ENCODE measurements at places on chromosomes 2 and 18. TPM values are rescaled to one million over a fixed set of nuclear protein-coding genes. Genes with fewer than 3 reads are reported as not detected.

GRCh38 chr2:215500466-215500865 is 64.6 kb upstream of the FN1 start:
- no peaks in the 10 kb centered on the region for H3K4me1 ChIP-seq
- H3K27ac ChIP-seq, result no peak overlapping the region
- no peaks in the 10 kb centered on the region for H3K27me3 ChIP-seq
- DNase-seq, result no peak

- H3K27me3 ChIP-seq, result no peaks in the 10 kb centered on the region
- H3K4me3 ChIP-seq, result no peak overlapping the region
- no peak for DNase-seq
- H3K36me3 ChIP-seq, result no peaks in the 10 kb centered on the region
- H3K4me1 ChIP-seq, result peaks cover 5% of the 10 kb centered on the region
Observed at GRCh38 chr2:9573013-9573720, 17.5 kb upstream of the ADAM17 start.

The ST8SIA3 gene
- total RNA-seq, result 3.1 TPM

The NBEAL1 gene
- total RNA-seq, result 12.3 TPM

DNA sequence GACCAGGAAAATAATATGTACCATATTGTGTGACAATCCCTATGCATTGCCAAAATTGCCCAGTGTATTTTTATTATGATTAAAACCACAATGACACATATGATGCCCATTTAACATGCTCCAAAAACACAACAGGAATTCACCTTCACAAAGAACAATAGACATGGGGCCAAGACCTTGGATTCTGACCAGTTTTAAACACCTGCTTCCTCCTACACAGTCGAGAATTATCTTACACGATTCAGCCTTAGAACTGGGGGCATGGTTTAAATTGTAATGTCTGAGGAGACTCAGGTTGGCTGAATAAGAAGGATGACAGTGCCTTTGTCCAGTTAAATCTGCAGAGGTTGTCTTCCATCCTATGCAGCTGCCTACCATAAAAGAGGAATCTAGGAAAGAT is 212.7 kb downstream of the PLCL1 start:
- no peak for DNase-seq
- H3K4me1 ChIP-seq, result no peaks in the 10 kb centered on the region
- H3K36me3 ChIP-seq, result no peaks in the 10 kb centered on the region
- no peak overlapping the region for H3K4me3 ChIP-seq
- H3K27ac ChIP-seq, result no peak overlapping the region
- H3K27me3 ChIP-seq, result peaks cover 7% of the 10 kb centered on the region

DNA sequence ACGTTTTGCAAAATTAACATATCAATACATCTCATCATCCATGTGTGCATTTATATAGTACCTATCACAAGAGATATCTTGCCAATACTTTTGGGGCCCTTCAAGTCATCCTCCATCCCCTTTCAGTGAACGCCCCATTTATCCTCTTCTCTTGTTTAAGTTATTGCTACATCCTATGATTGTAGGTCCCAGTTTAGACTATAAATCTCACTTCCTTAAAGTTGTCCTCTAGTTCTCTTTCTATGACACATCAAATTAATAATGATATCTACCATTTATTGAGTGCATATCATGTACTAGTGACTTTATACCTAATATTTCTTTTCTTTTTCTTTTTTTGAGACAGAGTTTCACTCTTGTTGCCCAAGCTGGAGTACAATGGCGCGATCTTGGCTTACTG is 28.8 kb upstream of the FBXO11 start:
- no peaks in the 10 kb centered on the region for H3K27me3 ChIP-seq
- H3K4me1 ChIP-seq, result peaks cover 8% of the 10 kb centered on the region
- H3K27ac ChIP-seq, result no peak overlapping the region
- H3K36me3 ChIP-seq, result no peaks in the 10 kb centered on the region
- H3K4me3 ChIP-seq, result no peak overlapping the region

- H3K27ac ChIP-seq, result no peak overlapping the region
- no peak overlapping the region for H3K4me3 ChIP-seq
- peaks cover 3% of the 10 kb centered on the region for H3K36me3 ChIP-seq
- H3K27me3 ChIP-seq, result no peaks in the 10 kb centered on the region
- no peaks in the 10 kb centered on the region for H3K4me1 ChIP-seq
- DNase-seq, result no peak
Observed at GRCh38 chr2:209473930-209474419, 50.1 kb downstream of the MAP2 start.

GRCh38 chr2:143548032-143548431 is 418.8 kb downstream of the ARHGAP15 start:
- H3K27ac ChIP-seq, result no peak overlapping the region
- no peak overlapping the region for H3K4me3 ChIP-seq
- DNase-seq, result no peak
- peaks cover 10% of the 10 kb centered on the region for H3K4me1 ChIP-seq
- H3K36me3 ChIP-seq, result peaks cover 2% of the 10 kb centered on the region

DNA sequence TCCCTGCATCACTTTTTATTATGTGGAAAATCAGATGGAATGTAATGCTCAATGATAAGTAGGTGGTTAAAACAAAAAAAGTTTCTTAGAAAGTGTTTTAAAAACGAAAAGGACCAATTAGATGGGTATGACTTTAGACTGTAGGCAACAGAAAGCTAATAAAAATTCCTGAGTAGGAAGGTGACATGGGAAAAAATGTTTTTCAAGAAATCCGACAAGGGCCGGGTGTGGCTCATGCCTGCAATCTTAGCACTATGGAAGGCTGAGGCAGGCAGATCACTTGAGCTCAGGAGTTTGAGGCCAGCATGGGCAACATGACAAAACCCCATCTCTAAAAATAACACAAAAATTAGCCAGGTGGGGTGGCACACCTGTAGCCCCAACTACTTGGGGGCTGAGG is 126.1 kb downstream of the THADA start:
- no peak overlapping the region for H3K4me3 ChIP-seq
- no peak for DNase-seq
- H3K4me1 ChIP-seq, result peaks cover 13% of the 10 kb centered on the region
- H3K27ac ChIP-seq, result no peak overlapping the region

- no peak for DNase-seq
- no peak overlapping the region for H3K27ac ChIP-seq
- no peaks in the 10 kb centered on the region for H3K36me3 ChIP-seq
- no peaks in the 10 kb centered on the region for H3K27me3 ChIP-seq
- H3K4me3 ChIP-seq, result no peak overlapping the region
Observed at GRCh38 chr2:42196403-42197267, 27.5 kb downstream of the EML4 start.

DNA sequence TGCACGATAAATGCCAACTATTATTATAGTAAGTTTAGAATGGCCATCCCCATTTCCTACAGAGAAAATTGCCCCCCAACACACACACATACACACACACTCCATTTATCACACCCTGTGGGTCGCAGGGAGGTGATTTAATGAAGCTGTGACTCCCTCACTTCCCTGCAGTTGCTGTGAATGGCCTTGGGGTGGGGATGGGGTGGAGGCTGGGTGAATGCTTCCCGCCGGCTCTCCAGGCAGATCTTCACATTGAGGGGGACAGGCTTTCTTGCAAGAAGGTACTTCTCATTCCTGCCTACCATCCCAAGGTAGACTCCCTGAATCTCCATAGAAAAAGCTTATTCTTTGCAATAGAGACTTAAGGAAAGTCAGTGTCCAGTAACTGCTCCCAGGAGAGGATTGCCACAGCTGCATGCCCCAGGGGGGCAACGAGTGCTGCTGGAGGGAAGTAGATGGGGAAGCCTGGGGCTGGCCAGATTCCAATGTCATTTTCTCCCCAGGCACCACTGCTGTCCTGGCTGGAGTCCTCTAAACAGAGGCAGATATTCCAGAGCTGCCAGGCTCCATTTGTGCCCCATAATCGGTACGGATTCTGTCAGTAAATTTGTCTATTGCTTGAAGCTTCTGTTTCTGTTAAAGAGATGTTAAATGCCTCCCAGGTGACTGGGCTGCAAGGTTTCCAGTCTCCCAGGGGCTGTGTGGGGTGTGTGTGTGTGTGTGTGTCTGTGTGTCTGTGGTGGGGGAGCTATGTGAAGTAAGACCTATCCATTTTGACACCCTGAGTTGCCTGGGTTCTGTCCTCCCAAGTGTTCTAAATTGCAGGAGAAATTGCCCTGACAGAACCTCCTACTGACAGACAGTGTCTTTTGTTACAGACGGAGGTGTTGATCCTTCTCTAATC is 265.5 kb downstream of the SRBD1 start:
- H3K36me3 ChIP-seq, result no peaks in the 10 kb centered on the region
- peaks cover 17% of the 10 kb centered on the region for H3K4me1 ChIP-seq
- no peak for DNase-seq
- peaks cover 3% of the 10 kb centered on the region for H3K27me3 ChIP-seq

GRCh38 chr2:231364061-231364460 is 31.4 kb upstream of the B3GNT7 start:
- H3K4me1 ChIP-seq, result peaks cover 34% of the 10 kb centered on the region
- no peaks in the 10 kb centered on the region for H3K27me3 ChIP-seq
- H3K36me3 ChIP-seq, result peaks cover 5% of the 10 kb centered on the region
- H3K4me3 ChIP-seq, result no peak overlapping the region

The C2orf42 gene
- total RNA-seq, result 19.5 TPM

- H3K4me3 ChIP-seq, result no peak overlapping the region
- no peaks in the 10 kb centered on the region for H3K4me1 ChIP-seq
- H3K27ac ChIP-seq, result no peak overlapping the region
- DNase-seq, result no peak
- H3K36me3 ChIP-seq, result peaks cover 2% of the 10 kb centered on the region
Observed at GRCh38 chr2:169080250-169081069, 11.1 kb downstream of the DHRS9 start.

DNA sequence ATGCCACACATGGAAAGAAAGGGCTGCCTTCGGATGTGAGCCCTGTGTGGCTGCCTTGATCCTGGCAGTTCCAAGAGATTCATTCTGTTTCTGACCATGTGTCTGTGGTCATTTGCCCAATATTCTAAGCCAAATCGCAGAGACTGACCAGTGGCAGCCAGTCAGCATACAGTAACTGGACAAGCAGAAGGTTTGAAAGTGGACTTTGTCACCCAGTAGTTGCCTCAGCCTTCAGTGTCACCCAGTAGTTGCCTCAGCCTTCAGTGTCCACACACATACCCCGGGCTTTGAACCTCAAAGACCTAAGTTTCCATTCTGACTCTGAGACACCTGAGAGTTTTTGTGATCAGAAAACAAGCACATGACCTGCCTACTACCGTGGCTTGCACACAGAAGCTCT is 5.0 kb downstream of the RFX8 start:
- H3K4me3 ChIP-seq, result no peak overlapping the region
- no peak overlapping the region for H3K27ac ChIP-seq
- H3K36me3 ChIP-seq, result no peaks in the 10 kb centered on the region
- peaks cover 8% of the 10 kb centered on the region for H3K4me1 ChIP-seq
- peaks cover 11% of the 10 kb centered on the region for H3K27me3 ChIP-seq
- no peak for DNase-seq

The CABYR gene
- 9.5 TPM for total RNA-seq

DNA sequence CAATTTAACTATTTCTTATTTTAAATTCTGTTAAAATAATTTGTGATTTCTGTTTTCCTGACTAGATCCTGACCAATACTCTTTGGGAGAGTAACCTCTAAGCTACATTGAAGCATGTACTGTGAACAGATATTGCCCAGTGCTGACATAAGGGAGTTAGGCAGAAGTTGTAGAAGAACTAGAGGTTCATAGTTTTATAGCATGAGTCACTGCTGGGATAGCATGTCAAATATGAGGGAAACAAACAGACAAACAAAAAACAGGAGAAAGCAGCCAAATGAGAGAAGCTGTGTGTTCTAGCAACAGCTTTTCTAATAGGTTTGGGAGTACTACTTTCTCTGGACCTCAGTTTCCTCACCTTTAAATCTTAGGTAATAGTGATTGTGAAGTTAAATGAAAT is 72.4 kb downstream of the CERS6 start:
- H3K27ac ChIP-seq, result no peak overlapping the region
- H3K36me3 ChIP-seq, result peaks cover 2% of the 10 kb centered on the region
- H3K4me1 ChIP-seq, result peaks cover 25% of the 10 kb centered on the region
- H3K4me3 ChIP-seq, result no peak overlapping the region
- DNase-seq, result no peak
- H3K27me3 ChIP-seq, result no peaks in the 10 kb centered on the region

The PLEKHH2 gene
- 2.1 TPM for total RNA-seq

The UGT1A10 gene
- total RNA-seq, result not detected

DNA sequence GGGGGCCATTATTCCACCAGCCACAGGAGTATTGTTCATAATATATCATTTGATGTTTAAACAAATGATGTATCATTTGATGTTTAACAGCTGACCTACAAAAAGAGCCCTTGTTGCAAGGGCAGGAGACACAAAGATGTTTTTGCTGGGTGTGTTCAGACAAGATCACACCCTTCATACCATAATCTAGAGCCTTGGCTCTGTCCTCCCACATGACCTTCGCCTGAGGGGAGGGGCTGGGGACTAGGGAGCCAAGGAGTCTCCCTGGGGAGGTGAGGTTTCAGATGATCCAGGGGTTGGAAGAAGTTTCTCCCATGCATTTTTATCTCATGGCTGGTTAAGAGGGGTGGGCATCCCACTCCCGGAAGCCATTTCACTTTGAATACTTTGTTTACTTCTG is 33.5 kb downstream of the CDC42EP3 start:
- no peak overlapping the region for H3K4me3 ChIP-seq
- no peak for DNase-seq
- H3K36me3 ChIP-seq, result peaks cover 15% of the 10 kb centered on the region
- H3K4me1 ChIP-seq, result peaks cover 34% of the 10 kb centered on the region
- H3K27me3 ChIP-seq, result no peaks in the 10 kb centered on the region

DNA sequence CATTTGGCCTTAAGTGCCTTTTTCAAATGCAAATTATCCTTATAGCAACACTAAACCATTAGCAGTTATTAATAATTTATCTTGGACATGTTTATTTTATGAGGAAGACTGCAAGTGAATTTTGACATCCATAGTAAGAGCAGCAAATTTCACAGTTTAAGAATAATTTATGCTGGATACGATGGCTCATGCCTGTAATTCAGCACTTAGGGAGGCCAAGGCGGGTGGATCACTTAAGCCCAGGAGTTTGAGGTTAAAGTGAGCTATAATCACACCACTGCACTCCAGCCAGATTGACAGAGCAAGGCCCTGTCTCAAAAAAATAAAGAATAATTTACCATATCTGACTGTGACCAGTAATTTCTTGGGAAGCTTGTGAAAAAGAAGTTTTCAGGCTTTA is 286.2 kb downstream of the TMX3 start:
- no peaks in the 10 kb centered on the region for H3K27me3 ChIP-seq
- H3K27ac ChIP-seq, result no peak overlapping the region
- DNase-seq, result no peak
- peaks cover 10% of the 10 kb centered on the region for H3K4me1 ChIP-seq
- H3K4me3 ChIP-seq, result no peak overlapping the region
- H3K36me3 ChIP-seq, result no peaks in the 10 kb centered on the region

GRCh38 chr18:46471809-46472498 is 185.1 kb downstream of the LOXHD1 start:
- H3K27me3 ChIP-seq, result no peaks in the 10 kb centered on the region
- H3K27ac ChIP-seq, result no peak overlapping the region
- H3K36me3 ChIP-seq, result no peaks in the 10 kb centered on the region
- peaks cover 20% of the 10 kb centered on the region for H3K4me1 ChIP-seq

The OSBPL6 gene
- total RNA-seq, result 10.8 TPM

GRCh38 chr2:19187323-19188020 is 171.0 kb downstream of the OSR1 start:
- no peaks in the 10 kb centered on the region for H3K27me3 ChIP-seq
- no peaks in the 10 kb centered on the region for H3K36me3 ChIP-seq
- DNase-seq, result no peak
- H3K27ac ChIP-seq, result no peak overlapping the region
- no peaks in the 10 kb centered on the region for H3K4me1 ChIP-seq

The CCDC74B gene
- total RNA-seq, result 13.9 TPM

GRCh38 chr18:3872641-3873040 is 422.7 kb downstream of the TGIF1 start:
- no peak overlapping the region for H3K4me3 ChIP-seq
- H3K27ac ChIP-seq, result no peak overlapping the region
- peaks cover 4% of the 10 kb centered on the region for H3K27me3 ChIP-seq
- no peaks in the 10 kb centered on the region for H3K36me3 ChIP-seq
- H3K4me1 ChIP-seq, result peaks cover 10% of the 10 kb centered on the region

- H3K27me3 ChIP-seq, result peaks cover 7% of the 10 kb centered on the region
- H3K4me1 ChIP-seq, result peaks cover 22% of the 10 kb centered on the region
- peak overlapping the region; percentile 96 for H3K27ac ChIP-seq
- DNase-seq, result no peak
Observed at GRCh38 chr18:21110713-21111345, 784 bp downstream of the ROCK1 start.
